Right ventricle myocardium superior (tissue), 1 donor: ENCODE measurements at places on chromosomes 3 and 15.
A peak's percentile ranks its signal among the peaks of the same experiment; 100 is the strongest.

GRCh38 chr15:52464478-52464877 is 64.2 kb downstream of the MYO5A start:
- DNase-seq = no peak

DNA sequence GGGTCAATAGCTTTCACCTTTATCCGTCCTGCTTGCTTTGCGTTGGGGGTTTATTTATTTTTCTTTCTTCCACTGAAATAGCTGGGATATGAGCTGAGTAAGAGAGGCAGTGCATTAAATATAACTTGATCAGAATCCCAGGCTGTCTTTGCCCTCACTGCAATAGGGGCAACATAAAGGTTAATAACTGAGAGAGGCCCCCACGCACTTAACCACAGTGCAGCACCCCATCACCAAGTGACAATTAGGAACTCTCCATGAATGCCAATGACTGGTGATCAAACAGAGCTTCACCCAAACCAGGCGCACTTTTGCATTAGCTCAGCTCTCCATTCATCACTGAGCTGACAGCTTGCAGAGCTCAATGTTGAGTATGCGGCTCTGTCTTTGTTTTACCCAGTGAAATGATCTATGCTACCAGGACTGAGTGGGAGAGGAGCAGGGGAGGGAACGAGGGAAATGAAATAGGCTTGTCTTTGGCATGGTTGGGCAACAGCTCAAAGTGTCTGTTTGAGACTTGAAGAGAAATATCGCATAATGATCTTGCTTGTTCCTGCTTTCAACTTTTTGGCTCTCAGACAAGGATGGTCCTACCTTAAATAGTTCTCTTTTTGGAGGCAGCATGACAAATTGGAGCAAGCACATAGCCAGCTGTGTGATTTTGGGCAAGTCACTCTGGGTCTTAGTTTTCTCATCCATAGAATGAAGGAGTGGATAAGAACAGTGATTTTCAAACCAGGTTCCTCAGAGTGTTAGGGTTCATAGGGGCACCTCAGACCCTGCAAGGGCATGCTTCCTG is 14.5 kb upstream of the GLCE start:
- no peak for DNase-seq

DNA sequence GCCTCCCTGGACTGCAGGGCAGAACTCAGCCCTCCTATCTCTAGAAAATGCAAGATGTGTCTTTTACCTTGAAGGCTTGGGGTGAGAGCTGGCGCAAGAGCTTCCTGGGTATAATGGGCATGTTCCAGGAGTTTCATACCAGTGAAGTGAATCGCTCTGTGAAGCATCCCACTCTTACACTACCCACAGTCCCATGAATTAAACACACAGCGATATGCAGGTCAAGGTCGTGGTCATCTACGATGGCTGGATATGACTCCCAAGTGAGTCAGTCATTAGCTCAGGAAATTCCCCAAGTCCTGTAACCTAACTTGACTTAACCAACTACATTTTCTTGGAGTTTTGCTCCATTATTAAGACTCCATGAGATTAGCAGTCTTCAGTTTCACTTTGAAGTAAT is 439.7 kb downstream of the NTRK3 start:
- no peak for DNase-seq

DNA sequence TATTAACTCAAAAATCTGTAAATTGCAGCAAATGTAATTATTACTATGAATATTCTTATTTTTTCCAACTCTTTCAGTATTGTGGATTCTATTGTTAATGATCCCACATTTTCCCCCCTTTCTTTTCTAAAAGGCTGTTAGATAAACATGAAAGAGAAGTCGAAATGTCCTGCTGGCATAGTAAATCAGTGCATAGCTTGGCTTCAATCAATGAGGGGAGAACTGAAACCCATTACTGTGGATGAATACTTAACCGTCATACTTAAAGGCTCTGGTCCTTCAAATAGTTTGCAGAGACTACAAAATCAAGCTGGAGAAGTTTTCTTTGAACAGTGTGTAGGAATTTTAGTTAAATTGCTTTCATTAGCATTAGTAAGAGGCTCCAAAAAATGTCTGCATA is 667.9 kb downstream of the CADM2 start:
- DNase-seq = no peak

DNA sequence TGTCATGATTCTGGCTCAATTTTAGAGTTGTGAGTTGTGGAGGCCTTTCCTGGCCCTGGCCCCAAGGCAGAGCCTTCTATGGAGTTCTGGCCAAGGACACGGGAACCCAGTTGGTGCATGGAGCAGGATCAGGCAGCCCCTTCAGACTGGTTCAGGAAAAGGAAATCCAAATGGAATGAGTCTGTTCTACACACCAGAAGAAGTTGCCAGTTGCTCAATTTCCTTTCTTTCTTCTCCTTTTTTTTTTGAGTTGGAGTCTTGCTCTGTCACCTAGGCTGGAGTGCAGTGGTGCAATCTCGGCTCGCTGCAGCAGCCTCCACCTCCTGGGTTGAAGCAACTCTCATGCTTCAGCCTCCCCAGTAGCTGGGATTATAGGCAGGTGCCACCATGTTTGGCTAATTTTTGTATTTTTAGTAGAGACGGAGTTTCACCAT is 28.9 kb upstream of the BHLHE40 start:
- DNase-seq = peak; percentile 52

DNA sequence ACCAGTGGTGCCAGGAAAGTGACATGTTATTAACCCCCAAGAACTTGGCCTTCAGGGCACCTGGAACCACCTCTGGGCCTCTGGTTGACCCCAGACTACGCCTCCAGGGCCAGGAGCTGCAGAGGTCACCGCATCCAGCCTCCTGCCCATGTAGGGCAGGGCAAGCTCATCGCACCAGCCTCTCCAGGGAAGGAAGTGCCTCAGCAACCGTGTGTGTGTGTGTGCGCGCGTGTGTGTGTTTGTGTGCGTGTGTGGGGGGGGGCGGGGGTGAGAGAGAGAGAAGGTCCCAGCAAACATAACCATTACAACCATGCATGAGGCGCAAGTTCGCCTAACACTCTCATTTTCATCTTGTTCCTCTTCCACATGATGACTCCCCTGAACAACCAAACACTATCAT is 31.8 kb downstream of the RAB6B start:
- no peak for DNase-seq
